ENCODE measurements at places on chromosomes 2 and 18.

DNA sequence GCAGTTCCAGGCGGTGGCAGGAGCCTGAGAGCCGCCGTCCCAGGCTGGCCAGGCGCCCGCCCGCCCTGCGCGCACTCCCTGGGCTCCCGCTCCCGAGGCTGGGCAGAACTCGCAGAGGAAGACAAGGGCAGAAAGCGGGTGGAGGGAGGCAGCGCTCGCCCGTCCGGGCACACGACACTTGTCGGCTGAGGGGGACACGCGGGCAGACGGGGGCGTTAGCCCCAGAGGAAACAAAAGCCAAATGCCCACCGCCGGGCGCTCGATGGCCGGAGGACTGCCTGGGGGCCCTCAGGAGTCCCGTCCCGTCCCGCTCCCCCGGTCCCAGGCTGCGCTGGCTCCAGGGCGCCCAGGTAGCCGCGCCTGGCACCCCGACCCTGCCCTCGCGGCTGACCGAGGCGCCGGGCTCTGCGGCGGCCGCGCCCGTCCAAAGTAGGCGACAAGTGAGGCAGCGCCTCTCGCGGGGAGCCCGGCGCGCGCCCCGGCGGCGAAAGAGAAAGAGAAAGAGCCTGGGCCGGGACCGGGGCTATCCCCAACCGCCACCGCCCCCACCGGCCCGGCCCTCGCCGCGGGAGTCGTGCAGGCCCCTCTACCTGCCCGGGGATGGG, 491 bp downstream of the L3MBTL4 start:
- DNase-seq, result no peak

- DNase-seq, result no peak
Measured at GRCh38 chr18:58666176-58666575, 5.1 kb upstream of the MALT1 start.

DNA sequence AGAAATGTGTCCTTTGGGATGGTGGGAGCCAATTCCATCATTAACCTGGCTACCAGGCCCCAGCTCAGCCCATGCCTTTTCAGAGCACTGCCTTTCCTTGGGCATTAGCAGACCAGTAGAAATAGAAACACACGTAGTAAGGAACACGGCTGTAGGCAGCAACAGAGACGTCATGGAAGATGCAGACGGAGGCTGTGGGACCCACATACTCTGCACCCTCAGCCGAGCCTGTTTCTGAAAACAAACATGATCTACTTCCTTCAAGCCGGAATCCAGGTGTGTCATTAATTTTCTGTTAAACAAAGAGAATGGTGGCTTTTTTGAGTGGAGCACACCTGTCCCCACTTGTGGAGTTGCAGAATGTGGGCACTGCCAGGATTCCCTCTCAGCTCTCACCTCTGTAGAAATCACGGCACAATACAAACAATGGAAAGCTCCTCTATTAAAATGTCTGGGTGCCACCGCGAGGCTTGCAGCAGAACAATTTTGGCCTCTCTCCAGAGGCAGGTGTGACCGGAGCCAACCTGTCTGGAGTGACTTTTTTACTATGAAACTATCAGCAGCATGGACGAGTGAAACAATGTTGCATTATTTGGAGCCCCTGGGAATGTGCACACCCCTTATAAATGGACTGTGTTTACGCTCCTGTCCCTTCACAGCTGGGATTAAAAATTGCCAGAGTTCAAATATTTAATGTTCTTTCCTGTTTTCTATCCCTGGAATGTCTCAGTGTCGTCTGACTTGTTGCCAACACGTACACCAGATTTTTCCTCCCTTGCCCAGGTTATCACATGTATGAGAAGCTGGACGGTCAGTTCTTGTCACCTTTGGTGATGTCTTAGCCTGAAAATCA, 31.7 kb downstream of the SPP2 start:
- no peak for DNase-seq

DNA sequence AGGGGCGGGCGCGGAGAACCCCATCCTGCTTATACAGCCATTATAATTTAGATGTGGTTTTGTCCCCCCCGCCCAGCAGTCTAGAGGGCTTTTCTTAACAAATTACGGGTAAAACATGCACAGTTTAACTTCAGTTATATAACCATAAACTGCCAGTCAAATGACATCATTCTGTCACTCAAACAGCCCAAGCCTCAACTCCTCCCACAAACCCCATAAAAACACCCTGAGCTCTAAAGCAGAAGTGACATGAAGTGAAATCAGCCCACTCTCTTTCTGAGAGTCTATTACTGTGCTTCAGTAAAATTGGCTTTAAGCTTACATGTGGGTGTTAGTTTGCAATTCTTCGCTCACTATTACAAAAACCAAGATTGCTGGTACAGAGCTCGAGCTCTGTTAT, 705.1 kb upstream of the GCFC2 start:
- no peak for DNase-seq

GRCh38 chr2:12486205-12487118, 230.3 kb upstream of the TRIB2 start:
- DNase-seq, result no peak

GRCh38 chr2:240589375-240589774, 2.8 kb downstream of the CAPN10 start:
- DNase-seq, result no peak

- DNase-seq, result no peak
Measured at GRCh38 chr2:231545105-231545902, 15.1 kb upstream of the NMUR1 start.

DNA sequence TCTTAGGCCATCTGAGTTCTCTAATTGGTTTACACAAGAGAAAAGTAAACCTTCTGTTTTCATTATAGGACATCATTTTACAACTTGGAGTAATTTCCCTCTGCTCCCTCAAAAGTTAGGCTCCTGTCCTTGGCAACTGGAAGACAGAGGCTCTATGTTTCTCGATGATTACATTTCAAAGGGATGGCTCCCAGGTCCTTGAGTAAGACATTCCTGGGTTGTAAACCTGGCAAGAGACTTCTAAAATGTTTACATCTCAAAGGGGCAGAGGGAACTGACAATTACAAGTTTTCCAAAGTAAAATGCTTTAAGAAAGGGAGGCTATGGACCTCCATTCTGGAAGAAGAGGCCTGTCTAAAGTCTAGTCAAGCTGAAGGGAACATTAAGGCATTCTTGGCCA, 268.3 kb upstream of the REG3G start:
- DNase-seq, result no peak

DNA sequence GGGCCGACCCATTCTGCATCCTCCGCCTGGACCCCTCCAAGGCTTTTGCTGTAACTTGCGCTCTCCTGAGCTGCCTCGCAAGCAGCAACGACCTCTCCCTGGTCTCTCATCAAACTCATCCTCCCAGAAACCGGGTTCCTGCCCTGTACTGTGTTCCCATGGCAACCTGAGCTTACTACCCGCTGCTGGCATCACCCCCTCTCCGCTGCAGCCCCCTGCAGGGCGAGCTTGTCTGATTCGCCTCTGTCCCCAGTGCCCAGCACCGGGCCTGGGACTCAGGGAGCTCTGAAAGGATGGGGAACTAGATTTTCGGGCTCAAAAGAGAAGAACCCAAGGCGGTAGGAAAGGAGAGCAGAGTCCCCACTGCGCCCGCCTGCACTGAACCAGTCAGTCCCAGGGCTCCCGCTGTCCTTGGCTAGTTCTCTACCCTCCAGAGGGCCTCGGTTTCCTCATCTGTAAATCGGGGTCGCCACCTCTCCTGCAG, 463 bp downstream of the HS1BP3 start:
- no peak for DNase-seq

DNA sequence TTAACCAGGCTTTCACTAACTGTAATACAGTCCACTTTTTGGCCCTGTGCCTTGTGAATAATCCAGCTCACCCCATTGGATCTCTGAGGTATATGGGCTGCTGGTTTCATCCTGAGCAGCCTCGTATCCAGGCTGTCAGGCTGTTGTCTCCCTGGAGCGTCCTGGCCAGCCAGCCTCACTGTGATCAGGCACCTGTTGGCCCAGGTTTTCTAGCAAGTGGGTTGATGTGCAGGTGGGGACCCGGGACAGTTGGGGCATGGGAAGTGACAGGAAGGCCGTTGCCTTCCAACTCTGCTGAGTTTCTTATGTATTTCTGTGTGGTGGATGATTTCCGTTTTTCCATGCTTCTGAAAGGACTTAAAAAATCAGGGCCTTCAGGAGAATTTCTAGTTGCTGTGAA, 132.4 kb downstream of the ACOXL start:
- no peak for DNase-seq

DNA sequence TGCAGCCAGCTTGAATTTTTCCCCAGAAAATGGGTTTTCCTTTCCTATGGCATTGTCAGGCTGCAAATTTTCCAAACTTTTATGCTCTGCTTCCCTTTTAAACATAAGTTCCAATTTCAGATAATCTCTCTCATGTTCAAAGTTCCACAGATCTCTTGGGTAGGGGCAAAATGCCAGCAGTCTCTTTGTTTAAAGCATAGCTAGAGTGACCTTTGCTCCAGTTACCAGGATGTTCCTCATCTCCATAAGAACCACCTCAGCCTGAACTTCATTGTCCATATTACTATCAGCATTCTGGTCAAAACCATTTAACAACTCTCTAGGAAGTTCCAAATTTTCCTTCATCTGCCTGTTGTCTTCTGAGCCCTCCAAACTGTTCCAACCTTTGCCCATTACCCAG, 68.3 kb downstream of the SGPP2 start:
- DNase-seq, result no peak

DNA sequence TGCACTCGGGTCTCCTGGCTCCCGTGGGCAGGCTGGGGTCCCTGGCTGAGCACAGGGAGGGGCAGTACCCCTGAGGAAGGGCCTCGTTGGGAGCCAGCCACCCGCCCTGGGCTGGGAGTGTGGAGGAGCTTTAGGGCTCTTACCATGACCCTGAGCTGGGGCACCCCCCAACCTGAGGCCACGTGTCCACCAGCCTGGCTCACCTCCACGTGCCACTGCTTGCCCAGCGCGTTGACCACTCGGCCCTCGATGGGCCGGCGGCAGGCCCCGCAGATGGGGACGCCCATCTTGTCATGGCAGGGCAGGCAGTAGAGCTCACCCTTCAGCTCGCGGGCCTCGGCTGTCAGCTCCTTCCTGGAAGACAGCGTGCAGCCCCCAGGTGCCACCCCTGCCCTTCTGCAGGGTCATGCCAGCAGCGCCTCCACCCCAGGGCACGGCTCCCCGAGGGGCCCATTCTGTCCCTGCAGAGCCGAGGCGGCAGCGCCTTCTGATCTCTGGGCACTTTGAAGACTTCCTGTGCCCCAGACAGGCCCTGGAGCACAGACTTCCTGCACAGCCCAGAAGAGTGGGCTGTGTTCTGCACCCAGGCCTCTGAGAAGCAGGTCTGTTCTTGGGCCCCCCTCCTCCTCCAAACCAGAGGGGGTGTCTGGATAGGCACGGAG, 4.0 kb upstream of the GPR17 start:
- DNase-seq, result peak; percentile 37

- DNase-seq, result no peak
Measured at GRCh38 chr2:37827911-37828511, 97.1 kb upstream of the RMDN2 start.

GRCh38 chr18:44520981-44521667, 159.6 kb upstream of the SETBP1 start:
- no peak for DNase-seq
